Esophagus squamous epithelium (tissue), 5 donors: ENCODE measurements at places on chromosomes 4 and X.

DNA sequence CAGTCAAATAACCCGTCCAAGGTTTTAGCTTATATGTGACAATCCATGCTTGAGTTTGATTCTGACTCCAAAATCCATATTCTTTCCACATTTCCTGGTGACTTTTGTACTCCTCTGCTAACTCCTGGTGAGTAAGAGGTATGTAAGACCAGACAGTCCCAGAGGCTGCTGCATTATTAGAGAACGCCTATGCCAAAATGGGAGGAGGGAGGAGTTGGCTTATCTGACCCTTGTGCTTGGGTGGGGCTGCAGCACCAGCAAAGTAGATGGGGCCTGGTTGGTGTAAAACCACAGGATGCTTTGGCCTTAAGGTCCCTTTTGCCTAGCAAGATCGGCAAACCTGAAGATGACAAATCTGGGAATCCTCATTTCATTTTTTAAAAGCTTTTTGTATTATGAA, 9.1 kb upstream of the RNF212 start:
- DNase-seq = no peak

- no peak for DNase-seq
Measured at GRCh38 chrX:47662144-47662657, 3.2 kb upstream of the UXT start.

GRCh38 chrX:154355776-154356140, 18.7 kb downstream of the FLNA start:
- no peak for DNase-seq

- DNase-seq = no peak
Measured at GRCh38 chr4:139455126-139455538, 1.2 kb downstream of the RAB33B start.

DNA sequence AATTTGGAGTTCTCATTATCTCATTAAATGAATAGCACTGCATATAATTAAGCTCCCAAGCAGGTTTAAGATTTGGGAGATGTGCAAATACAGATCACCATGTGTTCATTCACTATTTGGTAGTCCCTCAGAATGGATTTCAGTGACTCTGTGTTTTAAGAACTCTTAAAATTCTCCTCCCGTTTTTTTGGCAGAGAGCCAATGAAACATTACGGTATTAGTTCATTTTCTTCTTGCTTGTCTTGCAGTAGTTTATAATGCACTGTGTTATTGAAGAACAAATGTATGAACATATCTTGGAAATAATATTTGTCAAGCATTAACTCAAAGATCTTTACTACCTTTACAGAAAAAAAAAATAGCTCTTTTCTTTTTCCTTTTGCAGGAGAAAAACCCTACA, 32.7 kb downstream of the KLF3 start:
- no peak for DNase-seq

DNA sequence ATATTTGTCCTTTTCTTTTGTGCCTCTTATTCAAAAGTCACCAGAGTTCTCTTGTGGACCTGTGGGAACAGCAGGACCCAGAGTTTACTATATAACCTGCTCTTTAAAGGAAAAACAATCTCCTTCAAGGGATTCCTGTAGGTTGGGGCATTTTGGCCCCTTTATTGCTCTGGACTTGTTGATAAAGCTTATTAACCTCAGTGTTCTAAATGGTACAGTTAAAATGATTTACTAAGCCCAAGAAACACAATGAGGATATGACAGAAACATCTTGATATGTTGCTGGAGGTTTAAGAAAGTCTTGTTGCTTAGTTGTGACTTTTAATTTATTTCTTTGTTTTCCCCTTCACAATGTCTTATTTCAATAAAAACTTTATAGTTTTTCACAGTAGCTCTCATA, 46.8 kb downstream of the SLIT2 start:
- no peak for DNase-seq

DNA sequence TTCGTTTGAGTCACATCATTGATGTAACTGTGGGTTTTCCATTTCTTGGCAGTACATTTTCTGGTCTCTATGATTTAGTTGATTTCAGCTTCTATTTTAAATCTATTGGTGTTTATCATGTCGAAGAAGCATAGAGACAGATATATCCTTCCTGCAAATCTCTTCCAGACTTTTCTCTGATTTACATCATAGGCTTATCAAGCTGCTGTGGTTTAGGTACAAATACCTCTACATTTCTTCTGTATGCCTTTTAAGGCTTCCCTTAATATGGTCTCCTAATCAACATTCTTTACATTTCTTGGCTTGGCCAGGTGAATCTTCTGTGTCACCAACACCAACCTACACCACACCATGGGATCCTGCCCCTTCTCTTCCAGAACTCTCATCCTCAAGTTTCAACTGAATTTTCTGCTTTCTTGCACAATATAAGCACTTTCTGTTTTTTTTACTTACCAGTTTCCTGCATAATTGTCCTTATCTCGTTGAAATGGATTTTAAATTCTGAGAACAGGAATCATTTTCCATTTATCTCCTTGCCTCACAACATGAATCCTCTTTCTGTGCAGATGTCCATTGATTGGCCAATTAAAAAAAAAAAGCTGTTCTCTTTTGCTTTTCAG, 626.9 kb downstream of the ANKRD50 start:
- DNase-seq = no peak

GRCh38 chr4:73741031-73741749, 821 bp downstream of the CXCL8 start:
- DNase-seq = no peak

- no peak for DNase-seq
Measured at GRCh38 chr4:94253036-94253435, 45.4 kb downstream of the SMARCAD1 start.

GRCh38 chr4:122129061-122129460, 23.1 kb upstream of the BLTP1 start:
- DNase-seq = no peak

DNA sequence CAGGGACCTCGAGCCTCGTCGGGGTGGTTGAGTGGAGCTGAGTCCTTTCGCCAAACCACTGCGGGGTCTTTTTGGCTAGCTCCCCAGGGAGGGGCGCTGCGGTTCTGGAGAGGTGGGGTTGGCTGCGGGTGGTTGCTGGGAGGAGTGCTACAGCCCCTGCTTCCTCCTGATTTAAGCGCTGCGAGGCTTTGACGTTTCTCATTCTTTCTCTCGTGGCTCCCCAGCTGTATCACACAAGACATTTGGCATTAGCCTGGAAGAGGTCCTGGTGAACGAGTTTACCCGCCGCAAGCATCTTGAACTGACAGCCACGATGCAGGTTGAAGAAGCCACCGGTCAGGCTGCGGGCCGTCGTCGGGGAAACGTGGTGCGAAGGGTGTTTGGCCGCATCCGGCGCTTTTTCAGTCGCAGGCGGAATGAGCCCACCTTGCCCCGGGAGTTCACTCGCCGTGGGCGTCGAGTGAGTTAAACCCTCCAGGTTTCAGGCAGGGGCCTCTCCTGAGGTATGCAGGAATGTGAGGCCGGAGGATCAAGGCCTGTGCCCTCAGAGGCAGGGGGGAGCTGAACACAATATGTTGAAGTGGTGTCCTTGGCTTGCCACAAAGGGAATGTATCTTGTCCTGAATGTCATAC, 25.5 kb downstream of the ARHGAP36 start:
- no peak for DNase-seq

- no peak for DNase-seq
Measured at GRCh38 chrX:154098551-154098950, 1.0 kb upstream of the MECP2 start.

DNA sequence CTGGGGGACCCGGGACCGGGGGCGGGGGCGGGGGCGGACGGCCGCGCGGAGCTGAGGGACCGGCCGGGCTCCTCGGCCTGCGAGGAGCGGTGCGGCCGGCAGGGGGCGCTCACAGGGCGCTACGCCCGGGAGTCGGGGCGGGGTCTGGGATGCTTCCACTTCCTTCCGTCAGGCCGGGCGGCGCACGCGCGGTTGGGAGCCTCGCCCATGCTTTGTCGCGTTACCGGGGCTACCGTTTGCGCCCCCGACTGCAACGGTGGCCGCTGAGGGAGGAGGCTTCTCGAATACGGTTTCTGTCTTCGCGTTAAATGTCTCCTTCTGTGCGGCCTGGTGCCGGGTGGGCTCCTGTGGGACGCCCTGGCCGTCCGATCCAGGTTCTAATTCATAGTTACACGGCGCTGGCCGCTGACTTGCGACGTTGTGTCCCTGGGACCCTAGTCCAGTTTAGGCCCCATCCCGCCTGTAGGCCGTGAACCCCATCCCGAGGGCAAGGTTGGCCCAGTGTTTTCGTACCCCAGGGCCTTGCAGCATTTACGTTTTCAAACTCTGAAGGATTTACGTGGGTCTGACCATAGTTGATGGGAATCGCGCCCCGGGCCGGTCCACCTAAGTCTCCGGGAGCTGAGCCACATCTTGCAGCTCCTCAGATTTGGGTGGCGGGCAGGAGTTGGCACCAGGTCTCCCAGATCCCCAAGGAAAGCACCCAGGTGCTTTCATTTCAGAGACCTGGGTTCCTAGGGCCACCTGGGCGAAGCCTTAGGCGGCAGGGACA, 549 bp downstream of the MSL3 start:
- DNase-seq = peak; percentile 17

- DNase-seq = no peak
Measured at GRCh38 chr4:76306882-76307659, 538 bp downstream of the STBD1 start.

GRCh38 chr4:150250293-150250997, 172.2 kb downstream of the DCLK2 start:
- DNase-seq = no peak

GRCh38 chr4:152039023-152039481, 278.2 kb upstream of the GATB start:
- DNase-seq = no peak

DNA sequence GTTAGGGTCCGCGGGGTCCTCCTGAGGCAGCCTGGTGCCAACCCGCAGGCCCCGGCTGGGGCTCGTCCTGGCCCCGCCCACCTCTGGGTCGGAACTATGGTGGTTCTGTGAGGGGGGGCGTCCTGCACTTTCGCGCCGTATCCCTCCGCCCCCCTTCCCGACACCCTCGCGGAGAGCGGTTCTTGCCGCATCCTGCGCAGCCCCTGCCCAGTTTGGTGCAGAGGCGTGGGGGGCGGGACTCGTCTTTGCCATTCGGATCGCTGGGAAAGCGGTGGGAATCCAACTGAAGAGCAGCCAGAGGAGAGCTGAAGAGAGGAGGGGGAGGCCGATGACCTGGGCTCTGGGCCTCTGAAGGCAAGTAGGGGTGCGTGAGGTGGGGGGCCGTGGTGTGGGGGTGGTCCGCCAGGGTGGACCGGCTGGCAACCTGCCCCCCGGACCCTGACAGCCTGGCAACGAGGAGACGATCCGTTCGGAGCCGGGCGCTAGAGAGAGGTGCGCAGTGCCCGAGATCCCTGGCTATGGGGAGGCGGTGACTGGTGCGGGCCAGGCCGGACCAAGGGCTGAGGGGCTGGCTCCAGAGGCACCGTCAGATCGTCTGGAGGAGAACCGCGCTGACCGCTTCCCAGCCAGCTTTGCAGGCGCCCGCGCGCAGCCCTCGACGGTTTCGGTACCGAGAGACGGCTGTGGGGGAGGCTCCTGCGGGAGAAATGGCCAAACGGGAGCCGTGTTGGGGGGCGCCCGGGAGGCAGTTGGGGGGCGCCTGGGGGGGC, at the start of gene GPRASP1:
Gene GPRASP1 (plus strand): TSS at position 242 of the 770 bp plus-strand sequence. CDS start 2,431 bp downstream, outside the sequence.
- peak; percentile 9 for DNase-seq

- no peak for DNase-seq
Measured at GRCh38 chrX:94058728-94059382, 384.8 kb downstream of the FAM133A start.

DNA sequence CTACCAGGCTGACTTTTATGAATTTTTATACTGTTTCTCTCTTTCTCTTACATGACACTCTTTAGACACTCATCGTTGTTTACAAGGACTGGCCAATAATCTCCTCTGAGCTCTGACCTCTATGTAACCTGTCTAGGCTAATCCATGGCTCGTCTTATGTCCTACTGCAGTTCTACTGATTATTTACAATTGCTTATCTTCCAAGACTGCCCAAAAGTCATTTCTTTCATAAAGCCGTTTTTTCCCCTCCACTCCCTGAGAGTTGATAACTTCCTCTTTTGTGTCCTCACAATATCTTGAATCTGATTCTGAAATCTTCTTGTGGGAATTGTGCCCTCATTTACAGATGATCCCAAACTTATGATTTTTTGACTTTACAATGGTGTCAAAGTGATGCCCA, 18.3 kb upstream of the SNCA start:
- no peak for DNase-seq

GRCh38 chr4:155353923-155354540, 22.7 kb downstream of the MAP9 start:
- no peak for DNase-seq

GRCh38 chrX:41863343-41864203, 59.8 kb downstream of the CASK start:
- DNase-seq = no peak

GRCh38 chrX:109931677-109932076, 71.2 kb upstream of the TMEM164 start:
- no peak for DNase-seq

DNA sequence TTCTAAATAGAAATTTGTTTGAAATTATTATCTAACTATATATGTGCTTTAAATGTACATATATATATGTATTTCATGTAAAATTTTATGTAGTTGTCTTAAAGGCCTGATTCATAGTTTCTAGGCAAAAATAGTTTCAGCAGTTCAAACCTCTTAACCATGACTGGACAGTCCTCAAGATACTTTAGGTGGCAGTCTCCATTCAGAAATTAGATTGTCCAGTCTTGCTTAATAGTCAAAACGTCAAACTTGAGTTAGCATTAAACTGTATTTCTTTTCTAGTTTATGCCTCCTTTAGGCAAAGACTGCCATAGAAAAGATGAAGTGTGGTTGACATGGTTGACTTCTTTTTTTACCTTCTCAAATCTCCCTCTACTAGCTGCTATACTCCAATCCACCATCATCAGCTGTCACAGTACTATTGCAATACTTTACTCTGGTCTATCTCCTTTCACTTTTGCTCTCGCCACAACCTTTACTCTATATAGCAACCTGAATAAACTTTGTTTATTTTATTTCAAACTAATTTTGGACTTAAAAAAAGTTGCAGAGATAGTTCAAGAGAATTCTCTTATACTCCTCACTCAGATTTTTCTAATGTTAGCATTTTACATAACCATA, 395.6 kb upstream of the DIPK2B start:
- no peak for DNase-seq

DNA sequence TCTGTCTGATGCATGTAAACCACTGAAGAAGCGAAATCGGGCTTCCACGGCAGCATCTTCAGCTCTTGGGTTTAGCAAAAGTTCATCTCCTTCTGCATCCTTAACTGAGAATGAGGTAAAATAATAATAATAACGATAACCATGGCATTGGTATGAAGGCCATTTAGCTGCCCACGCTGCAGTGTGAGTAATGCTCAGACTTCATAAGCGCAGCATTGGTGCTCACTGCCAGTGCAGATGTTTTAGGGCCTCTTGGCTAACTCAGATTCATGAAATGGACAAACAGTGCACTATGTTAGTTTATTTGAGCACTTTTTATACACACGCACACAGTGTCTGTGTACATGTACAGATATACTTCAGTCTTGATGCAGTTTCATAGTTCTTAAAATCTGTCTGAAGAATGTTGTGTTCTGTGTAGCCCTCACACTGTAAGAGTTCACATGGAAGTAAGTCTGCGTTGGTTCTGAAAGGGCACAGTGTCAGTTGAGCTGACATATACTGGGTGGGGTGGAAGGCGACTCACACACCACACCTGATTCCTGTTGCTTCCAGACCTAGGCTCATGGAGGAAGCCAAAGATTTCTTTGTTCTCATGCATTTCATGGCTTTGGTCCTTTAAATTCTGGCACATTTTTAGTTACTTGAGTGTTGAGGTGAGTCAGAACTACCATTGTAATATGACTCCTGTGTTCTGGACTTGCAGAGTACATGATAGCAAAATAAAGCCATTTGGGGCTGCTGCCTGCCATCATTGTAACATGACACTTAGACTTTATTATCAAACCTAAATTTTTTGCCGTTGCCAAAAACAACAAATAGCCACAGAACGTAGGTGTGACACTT, 68.7 kb downstream of the NSD2 start:
- no peak for DNase-seq
